ENCODE measurements at places on chromosomes 11 and 22. TPM values are rescaled to one million over a fixed set of nuclear protein-coding genes. Genes with fewer than 3 reads are reported as not detected.

- DNase-seq, result no peak
Observed at GRCh38 chr11:75203138-75203537, 37.4 kb upstream of the TPBGL start.

DNA sequence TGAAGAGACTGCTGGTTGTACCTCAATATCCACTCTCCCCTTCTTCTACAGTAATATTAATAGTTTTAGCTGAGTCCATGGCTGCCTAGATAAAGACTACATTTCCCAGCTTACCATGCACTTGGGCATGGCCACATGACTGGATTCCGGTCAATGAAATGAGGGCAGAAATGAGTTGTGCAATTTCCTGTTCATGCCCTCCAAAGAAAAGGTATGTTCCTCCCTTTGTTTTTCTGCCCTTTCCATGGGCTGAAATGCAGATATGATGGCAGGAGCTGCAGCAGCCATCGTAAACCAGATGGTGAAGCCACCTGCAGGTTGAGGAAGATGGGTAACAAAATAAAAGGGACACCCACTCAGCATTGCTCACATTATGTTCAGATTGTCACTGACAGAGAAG is 15.3 kb upstream of the ELFN2 start:
- peak; percentile 39 for DNase-seq

DNA sequence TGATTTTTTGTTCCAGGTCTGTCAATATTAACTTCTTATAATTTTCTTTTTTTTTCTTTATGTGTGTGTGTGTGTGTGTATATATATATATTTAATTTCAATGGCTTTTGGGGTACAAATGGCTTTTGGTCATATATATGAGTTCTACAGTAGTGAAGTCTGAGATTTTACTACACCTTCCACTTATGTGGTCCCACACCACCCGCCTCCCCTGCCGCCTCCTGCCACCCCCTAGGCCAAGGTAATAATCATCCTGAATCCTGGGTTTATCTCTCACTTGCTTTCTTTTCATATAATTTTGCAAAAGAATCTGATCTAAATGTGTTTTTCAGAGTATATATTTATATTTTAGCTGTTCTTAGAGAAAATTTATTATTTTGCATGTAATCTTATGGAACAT is 11.1 kb downstream of the NEAT1 start:
- DNase-seq, result no peak

GRCh38 chr11:44955015-44955738 is 4.5 kb upstream of the TP53I11 start:
- peak; percentile 77 for DNase-seq

GRCh38 chr11:2517016-2517385 is 72.2 kb downstream of the KCNQ1 start:
- DNase-seq, result no peak

- no peak for DNase-seq
Observed at GRCh38 chr22:17536269-17536668, 27.0 kb upstream of the SLC25A18 start.

The PGR gene
- not detected for total RNA-seq

The CREB3L1 gene
- 50.1 TPM for total RNA-seq

The TREH gene
- 0.05 TPM for total RNA-seq

The DENND6B gene
- 4.5 TPM for total RNA-seq
